ENCODE measurements at places on chromosomes 12 and 14.

- no peak for DNase-seq
Measured at GRCh38 chr14:61080591-61081010, 99.6 kb downstream of the SLC38A6 start.

DNA sequence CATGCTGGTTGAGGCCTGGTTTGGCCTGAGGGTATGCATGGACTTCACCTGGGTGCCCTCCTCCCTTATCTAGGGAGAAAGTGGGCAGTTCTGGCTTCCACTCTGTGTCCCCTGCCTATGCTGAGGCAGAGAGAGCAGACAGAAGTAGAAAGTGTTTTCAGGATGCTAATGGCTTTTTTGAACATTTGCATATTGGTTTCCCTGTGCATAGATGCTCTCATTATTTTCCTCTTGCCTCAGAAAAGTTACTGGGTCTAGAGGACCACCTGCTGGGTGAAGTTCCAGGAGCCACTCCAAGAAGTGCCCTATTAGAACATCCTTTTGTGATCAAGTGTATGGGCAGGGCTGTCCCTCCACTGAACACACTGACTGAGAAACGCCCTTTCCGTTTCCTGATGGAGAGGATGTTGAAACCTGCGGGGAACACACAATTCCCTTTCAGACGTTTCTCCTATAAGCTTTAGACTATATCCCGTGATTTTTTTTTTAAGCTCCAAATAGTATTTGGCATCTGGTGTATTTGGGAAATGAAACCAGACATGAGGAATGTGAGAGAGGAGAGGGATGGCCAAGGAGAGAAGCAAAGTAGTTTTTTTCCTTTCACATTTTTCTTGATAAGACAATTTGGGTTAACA lies 66.6 kb downstream of the DAAM1 start:
- DNase-seq = no peak

DNA sequence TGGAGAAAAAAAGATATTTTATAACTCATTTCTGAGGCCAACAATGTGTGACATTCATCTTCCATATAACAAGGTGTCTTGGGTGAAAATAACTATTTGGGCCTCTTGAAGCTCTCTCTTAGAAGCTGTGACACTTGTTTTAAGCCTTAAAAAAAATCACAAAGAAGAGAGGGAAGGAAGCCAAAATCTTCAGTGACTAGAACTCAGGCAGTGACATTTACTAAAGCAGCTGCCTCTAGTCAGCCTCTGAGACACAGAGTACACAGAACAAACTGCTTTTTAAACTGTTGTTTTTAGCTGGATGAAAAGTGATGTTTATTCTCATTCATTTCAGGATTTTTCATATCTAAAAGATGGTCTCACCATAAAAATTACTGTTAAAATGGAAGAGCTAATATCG lies 793.6 kb downstream of the GALC start:
- no peak for DNase-seq

GRCh38 chr14:26841920-26842741 lies 244.3 kb upstream of the NOVA1 start:
- DNase-seq = no peak

GRCh38 chr12:84960918-84961317 lies 48.3 kb upstream of the SLC6A15 start:
- DNase-seq = no peak

- no peak for DNase-seq
Measured at GRCh38 chr12:60752589-60752988, 1156.8 kb downstream of the SLC16A7 start.

GRCh38 chr14:61320806-61321384 lies 484 bp upstream of the PRKCH start:
- DNase-seq = no peak

DNA sequence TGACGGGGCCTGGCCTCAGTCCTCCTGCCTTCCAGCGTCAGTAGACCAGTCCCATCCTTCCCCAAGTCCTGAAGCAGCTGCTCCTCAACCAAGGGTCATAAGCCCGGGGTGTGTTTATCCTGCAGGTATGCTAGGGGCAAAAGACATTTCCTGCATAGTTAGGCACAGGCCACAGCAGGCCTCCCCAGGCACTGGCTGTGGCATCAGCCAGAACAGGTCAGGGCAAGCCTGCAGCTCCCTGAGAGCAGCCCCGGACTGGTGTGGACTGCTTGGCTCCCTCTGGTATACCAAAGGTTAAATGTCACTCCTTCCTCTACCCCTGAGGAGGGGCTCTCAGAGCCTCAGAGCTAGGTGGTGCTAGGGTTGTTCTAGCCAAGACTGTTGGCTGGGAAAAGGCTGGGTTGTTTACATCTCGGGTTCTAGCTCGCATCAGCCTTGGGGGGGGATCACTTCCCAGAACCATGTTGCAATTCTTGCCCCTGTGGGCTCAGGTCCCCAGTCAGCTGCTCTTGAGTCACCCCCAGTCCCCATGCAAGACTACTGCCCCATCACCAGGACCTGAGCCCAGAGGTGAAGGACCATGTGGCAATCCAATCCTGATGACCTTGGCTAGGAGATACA lies 2.9 kb downstream of the MMP14 start:
- no peak for DNase-seq

- DNase-seq = peak; percentile 97
Measured at GRCh38 chr12:4829161-4829792, 80.4 kb upstream of the KCNA1 start.

DNA sequence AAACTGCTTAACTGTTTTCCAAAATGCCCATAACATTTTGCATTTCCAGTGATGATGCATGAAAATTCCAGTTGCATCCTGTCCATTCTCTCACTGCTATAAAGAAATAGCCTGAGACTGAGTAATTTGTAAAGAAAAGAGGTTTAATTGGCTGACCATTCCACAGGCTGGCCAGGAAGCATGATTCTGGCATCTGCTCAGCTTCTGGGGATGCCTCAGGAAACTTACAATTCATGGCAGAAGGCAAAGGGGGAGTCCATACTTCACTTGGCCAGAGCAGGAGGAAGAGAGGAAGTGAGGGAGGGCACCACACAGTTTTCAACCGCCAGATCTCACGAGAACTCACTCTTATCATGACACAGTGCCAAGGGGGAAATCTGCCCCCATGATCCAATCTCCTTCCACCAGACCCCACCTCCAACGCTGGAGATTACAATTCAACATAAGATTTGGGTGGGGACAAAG lies 18.2 kb upstream of the CLEC2D start:
- peak; percentile 78 for DNase-seq

- DNase-seq = no peak
Measured at GRCh38 chr14:37565550-37565949, 29.5 kb downstream of the FOXA1 start.

- no peak for DNase-seq
Measured at GRCh38 chr14:22384167-22384549, 204.9 kb downstream of the DAD1 start.

DNA sequence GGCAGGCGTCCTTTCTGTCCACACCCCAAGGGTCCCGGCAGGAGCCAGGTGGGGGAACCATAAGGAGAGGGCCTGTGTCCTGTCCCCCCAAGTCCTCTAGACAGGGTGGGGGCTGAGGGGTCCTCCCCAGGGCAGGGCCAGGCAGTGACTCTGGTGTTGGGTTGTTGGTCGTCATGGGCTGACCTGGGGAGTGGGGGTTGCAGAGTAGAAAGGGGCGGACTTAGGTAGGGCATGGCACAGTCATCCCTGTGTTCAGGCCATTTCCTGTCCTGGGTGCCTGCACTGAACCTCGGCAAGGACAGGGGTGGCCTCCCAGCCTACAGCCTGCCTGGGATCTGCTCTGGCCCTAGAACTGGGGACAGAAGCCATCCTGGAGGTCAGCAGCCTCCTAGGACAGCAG lies 356.2 kb downstream of the TMEM121 start:
- no peak for DNase-seq

- DNase-seq = no peak
Measured at GRCh38 chr12:1697271-1697670, 6.4 kb downstream of the ADIPOR2 start.

- DNase-seq = no peak
Measured at GRCh38 chr12:42611571-42612230, 22.2 kb upstream of the PRICKLE1 start.

DNA sequence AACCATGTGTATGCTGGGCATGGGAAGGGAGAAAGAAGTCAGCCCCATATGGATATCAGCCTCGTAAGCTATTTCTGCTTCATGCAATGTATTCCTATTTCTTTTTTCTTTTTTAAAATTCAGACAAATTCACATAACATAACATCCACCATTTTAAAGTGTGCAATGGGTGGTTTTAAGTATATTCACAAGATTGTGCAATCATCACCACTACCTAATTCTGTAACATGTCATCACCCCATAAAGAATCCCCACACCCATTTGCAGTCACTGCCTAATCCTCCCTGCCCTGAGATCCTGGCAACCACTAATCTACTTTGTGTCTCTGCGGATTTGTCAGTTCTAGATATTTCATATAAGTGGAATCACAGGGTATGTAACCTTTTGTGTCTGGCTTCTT lies 9.5 kb downstream of the POMT2 start:
- no peak for DNase-seq

GRCh38 chr12:57456145-57456700 lies 1.1 kb downstream of the INHBE start:
- peak; percentile 76 for DNase-seq

DNA sequence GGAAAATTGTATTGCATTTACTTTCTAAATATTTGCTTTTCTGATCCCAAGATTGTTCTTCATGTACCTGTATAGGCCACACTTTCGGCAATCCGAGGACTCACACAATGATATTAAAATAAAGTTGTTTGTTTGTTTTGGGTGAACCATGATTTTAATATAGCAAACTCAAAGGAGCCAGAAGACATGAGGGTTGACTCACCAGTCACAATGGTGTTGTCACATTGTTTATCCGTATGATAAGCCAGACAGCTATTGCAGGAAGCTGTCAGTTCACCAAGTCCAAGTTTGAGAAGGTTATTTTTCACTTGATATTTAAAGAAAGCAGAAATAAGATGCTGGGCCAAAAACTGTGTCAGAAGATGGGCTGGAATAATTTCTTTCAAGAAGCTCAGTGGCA lies 67.1 kb upstream of the CPM start:
- DNase-seq = no peak

GRCh38 chr14:95533822-95534221 lies 1.0 kb upstream of the GLRX5 start:
- DNase-seq = no peak

GRCh38 chr12:52587563-52587962 lies 13.7 kb downstream of the KRT72 start:
- DNase-seq = no peak

DNA sequence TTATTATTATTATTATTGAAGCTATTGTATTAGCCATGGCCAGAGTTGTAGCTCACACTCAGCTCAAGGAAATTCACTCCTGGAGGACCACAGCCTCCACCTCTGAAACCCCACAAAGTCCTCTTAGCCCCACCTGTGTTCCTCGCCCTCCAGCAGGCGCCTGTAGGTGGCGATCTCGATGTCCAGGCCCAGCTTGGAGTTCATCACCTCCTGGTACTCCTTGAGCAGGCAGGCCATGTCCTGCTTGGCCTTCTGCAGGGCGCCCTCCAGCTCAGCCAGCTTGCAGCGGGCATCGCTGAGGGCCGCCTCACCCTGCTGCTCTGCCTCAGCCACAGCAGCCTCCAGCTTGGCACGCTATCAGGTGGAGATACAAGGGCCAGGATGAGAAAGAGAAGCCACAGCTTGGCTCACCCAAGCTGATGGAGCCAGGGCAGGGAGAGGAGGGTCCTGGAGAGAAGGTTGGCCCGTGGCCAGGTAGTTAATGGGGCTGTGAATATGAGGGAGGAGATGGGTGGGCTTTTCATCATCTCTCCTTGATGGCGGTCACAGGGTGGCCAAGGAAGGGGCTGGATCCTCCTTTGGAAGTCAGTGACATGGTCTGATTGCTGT lies 5.1 kb downstream of the KRT85 start:
- no peak for DNase-seq

DNA sequence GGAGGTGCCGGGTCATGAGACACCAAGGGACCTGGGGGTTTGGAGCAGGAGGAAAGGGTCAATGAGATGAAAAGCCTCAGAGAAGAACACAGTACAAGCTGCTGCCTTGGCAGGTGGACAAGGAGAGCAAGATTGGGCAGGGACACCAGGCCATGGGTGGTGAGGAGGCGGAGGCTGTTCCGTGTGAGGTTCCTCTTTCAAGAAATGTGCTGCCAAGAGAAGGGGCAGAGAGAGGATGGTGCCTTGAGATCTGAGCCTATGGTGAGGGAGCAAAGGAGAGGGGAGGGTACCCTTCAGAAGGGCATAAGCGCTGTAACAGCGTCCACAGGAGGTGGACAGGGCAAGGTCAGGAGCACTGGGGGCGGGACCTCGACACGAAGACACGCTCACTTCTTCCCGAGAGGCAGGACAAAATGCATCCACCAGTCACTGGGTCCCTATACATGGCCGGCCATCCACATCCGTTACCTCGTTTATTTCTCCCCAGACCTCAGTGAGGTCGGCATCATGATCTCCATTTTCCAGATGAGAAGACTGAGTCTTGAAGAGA lies 100.2 kb downstream of the B4GALNT3 start:
- DNase-seq = peak; percentile 58

DNA sequence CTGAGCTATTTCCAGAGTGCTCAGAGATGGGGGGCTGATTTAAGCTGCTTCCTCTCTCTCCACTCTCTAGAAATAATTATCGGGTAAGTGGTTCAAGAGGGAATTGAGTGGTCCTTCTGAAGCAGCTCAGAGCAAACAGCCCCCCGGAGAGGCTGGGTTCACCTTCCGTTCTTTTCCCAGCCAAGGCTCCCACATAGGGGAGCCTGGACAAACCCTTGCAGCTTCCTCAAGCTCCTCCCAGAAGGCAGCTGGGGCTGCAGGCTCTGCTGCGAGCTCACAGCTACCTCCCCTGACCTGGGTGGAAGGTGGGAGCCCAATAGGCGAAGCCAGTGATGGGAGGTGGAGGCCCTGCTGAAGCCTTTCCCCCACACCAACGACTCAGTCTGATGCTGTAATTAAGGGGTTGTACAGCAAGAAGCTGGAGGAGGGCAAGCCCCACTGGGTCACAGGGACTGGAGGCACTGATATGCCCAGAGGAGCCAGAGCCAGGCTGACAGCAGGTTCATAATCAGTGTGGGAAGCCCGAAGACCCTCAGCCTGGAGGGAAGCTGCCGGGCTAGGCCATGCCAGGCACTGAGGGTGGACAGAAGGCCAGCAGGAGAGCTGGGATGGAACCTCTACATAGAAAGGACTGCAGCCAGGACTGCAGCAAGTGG lies 52.4 kb downstream of the ARL6IP4 start:
- DNase-seq = no peak

DNA sequence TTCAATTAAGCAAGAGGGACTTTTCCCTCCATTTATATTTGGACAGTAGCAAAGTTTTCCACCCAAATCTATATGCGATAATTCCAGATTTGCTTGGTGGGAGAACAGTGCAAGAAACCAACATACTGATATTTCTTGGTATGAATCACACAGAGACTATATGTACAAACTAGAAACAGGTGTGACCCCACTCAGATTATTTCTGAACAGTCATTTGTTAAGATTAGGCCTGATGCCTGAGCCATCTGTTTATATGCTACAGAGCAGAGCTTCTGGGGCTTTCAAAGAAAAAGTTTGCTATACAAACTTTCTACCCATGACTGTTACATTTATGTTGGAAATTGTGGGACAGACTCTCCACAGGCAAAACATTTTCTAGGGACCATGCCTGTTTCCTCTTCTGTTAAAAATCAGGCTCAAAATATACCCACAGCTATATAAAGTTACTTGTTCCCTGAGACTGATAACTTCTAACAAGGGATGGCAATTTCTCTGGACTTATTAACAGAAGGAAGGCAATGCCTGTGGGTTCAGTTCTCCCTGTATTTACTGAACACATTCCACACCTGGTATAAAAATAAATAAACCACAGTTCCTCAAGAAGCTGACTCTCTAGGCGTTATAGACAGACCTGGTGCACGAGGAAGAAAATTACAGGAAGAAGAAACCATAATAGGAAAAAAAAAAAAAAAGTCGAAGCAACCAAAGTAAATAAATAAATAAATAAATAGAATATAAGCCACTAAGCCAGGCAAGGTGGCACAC lies 8.0 kb downstream of the PTPN21 start:
- DNase-seq = no peak

All from common myeloid progenitor, CD34-positive (primary cell).